ENCODE measurements at places on chromosomes 12 and 14.

- no peak overlapping the region for H3K27ac ChIP-seq
- DNase-seq = no peak
- no peak overlapping the region for H3K4me3 ChIP-seq
Observed at GRCh38 chr12:86826051-86826450, 569.9 kb upstream of the MGAT4C start.

GRCh38 chr14:99321955-99322730 is 50.1 kb upstream of the BCL11B start:
- H3K36me3 ChIP-seq = no peaks in the 10 kb centered on the region
- H3K4me3 ChIP-seq = no peak overlapping the region
- no peak for DNase-seq
- H3K27ac ChIP-seq = no peak overlapping the region
- H3K4me1 ChIP-seq = no peaks in the 10 kb centered on the region

- DNase-seq = no peak
- H3K36me3 ChIP-seq = no peaks in the 10 kb centered on the region
- no peak overlapping the region for H3K4me3 ChIP-seq
- no peak overlapping the region for H3K27ac ChIP-seq
Observed at GRCh38 chr12:52721838-52722470, 18.6 kb upstream of the KRT77 start.

DNA sequence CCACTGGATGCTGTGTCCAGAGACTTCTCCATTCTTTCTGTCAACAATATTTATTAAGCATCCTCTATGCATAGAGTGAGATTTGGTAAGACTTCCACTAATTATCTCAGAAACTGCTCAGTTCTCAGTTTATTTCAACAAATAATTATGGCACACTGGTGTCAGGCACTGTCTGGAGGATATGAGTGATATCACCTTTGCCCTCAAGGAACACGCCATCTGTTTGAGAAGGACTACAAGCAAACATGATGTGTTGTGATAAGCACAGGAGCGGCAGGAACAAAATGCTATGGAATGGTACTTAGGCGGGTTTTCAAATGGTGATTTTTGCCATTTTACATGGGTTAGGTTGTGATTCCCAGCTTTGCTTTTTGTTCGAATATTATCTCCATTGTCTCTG is 229.2 kb downstream of the DPF3 start:
- H3K4me3 ChIP-seq = no peak overlapping the region
- H3K4me1 ChIP-seq = no peaks in the 10 kb centered on the region
- no peaks in the 10 kb centered on the region for H3K27me3 ChIP-seq

DNA sequence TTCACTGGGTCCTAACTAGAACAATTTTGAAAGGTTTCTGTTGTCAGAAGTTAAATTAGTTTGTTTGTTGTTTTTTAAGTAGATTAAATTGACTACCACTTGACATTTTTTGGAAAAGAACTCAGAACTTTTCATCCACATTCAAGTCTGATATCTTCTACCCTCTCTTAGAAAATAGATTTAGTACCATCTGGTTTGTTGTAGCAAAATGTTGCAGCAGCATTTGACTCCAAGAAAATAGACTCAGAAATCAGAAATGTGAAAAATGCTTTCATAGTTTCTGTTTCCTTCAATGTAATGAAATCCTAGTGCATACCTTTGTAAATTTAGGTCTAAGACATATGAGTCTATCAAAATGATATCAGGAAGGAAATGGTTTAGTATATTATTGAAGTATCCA is 256.3 kb upstream of the CLEC14A start:
- H3K4me1 ChIP-seq = peaks cover 2% of the 10 kb centered on the region
- no peak overlapping the region for H3K27ac ChIP-seq
- no peak overlapping the region for H3K4me3 ChIP-seq
- H3K36me3 ChIP-seq = no peaks in the 10 kb centered on the region
- DNase-seq = no peak

GRCh38 chr12:57496822-57497221 is 9.0 kb downstream of the MARS1 start:
- H3K36me3 ChIP-seq = no peaks in the 10 kb centered on the region
- no peak overlapping the region for H3K4me3 ChIP-seq
- H3K4me1 ChIP-seq = no peaks in the 10 kb centered on the region
- H3K27me3 ChIP-seq = no peaks in the 10 kb centered on the region
- no peak overlapping the region for H3K27ac ChIP-seq

DNA sequence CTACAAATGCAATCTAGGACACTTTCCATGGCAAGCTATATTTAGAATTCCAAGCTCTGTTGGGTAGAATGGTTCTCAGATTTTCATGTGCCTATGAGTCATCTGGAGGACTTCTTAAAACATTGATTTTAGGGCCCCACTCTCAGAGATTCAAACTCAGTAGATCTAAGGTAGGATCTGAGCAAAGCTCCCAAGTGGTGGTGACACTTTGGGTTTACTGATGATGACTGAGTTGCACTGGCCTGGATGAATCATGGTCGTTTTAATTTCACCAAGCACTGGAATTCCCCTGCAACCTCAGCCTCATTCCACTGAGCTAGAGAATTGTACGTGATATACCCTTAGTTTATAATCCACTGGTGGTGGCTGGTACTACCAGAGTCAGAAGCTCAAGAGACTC is 86.5 kb downstream of the PPM1H start:
- no peak for DNase-seq
- H3K4me1 ChIP-seq = no peaks in the 10 kb centered on the region
- H3K27ac ChIP-seq = no peak overlapping the region

- no peaks in the 10 kb centered on the region for H3K4me1 ChIP-seq
- H3K4me3 ChIP-seq = no peak overlapping the region
- no peaks in the 10 kb centered on the region for H3K27me3 ChIP-seq
- DNase-seq = no peak
- H3K27ac ChIP-seq = no peak overlapping the region
- H3K36me3 ChIP-seq = no peaks in the 10 kb centered on the region
Observed at GRCh38 chr12:65306366-65307168, 28.1 kb downstream of the MSRB3 start.

- no peaks in the 10 kb centered on the region for H3K36me3 ChIP-seq
- DNase-seq = peak; percentile 54
- no peak overlapping the region for H3K4me3 ChIP-seq
- no peak overlapping the region for H3K27ac ChIP-seq
- no peaks in the 10 kb centered on the region for H3K27me3 ChIP-seq
Observed at GRCh38 chr12:53190108-53190729, 9.5 kb upstream of the CSAD start.

- H3K27ac ChIP-seq = no peak overlapping the region
- H3K27me3 ChIP-seq = no peaks in the 10 kb centered on the region
- H3K4me1 ChIP-seq = no peaks in the 10 kb centered on the region
- no peak for DNase-seq
- H3K4me3 ChIP-seq = no peak overlapping the region
- H3K36me3 ChIP-seq = no peaks in the 10 kb centered on the region
Observed at GRCh38 chr12:40947797-40948196, 240.3 kb upstream of the PDZRN4 start.

DNA sequence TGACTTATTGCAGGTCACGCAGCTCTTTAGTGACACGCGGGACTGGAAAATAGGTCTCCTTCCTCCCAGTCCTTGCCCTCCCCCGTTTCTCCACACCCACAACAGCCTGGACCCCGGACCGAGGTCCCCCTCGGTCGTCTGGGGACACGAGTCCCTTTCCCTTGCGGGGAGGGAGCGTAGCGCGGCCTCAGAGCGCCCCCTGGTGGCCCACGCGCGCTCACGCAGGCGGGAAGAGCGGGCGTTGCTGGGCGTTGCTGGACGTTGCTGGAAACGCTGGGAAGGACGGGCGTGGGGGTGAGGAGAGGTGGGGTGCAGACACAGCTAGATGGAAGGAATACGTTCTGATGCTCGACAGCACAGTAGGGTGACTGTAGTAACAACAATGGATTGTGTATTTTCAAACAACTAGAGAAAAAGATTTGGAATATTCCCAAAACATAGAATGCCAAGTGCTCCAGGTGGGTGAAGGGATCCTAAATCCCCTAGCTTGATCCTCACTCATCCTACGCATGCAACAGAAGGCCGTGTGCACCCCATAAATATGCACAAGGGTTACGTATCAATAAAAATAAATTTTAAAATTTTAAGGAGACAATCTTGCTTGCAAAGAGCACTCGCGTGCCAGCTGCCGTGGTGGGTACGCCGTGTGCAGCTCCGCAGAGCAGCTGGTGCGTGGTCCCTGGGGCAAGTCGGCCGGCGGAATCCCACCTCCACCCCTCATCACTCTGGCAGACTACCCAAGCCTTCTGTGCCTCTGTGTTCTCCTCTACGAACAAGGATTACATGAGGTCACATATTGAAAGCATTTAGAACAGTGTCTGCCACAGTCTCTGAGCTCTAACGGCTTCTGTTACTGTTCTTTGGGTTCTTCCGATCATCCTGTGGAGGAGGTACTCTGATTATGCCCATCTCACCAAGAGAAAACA is 87.4 kb downstream of the B4GALNT3 start:
- peaks cover 6% of the 10 kb centered on the region for H3K4me1 ChIP-seq
- DNase-seq = peak; percentile 73
- H3K36me3 ChIP-seq = no peaks in the 10 kb centered on the region

DNA sequence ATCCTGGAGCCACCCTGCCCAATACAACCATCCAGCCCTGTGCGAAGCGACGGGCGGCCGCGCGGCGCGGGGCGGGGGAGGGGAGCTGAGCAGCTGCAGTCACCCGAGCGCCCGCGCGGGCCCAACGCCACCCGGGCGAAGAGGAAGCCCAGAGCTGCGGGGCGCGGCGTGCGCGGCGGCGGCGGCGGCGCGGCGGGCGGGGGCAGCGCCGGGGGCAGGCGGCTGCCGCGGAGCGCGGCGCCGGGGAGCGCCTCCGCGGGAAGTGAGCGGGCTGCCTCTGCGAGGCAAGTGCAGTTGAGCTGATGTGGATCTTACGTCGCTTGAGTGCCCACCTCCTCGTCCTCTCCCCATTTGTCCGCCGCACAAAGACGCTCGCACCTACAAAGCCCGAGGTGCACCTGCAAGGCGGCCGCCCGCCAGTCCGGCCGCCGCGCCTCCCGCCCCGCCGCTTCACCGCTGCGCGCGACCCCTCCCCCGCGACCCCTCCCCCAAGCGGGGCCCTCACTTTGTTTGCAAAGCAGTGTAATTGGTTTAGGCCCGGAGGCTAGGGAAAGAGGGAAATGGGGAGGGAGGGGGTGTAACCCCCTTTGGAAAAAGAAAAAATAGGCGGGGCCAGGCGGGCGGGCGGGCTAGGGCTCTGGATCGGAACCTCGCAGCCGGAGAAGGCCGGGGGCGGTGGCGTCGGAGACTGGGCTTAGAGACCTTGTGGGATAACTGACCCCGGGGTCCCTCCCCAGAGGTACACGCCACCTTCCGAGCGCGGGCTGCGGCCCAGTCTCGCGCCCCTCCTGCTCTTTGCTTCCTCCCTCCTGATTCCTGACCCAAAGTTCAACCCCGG is at the start of the genes FOXA1 and TTC6:
Gene FOXA1, minus strand, starts transcription at position 279 of the 838 bp plus-strand sequence. Its CDS starts 277 bp downstream, at position 2.
Gene TTC6, plus strand, starts transcription at position 659 of the 838 bp plus-strand sequence. CDS start 26,436 bp downstream, outside the sequence.
- H3K36me3 ChIP-seq = no peaks in the 10 kb centered on the region
- peaks cover 9% of the 10 kb centered on the region for H3K4me1 ChIP-seq
- peak within 1 kb of the TSS; percentile 32 for H3K4me3 ChIP-seq
- H3K27ac ChIP-seq = no peak within 1 kb of the TSS
- DNase-seq = no peak

- H3K36me3 ChIP-seq = no peaks in the 10 kb centered on the region
- DNase-seq = peak; percentile 29
Observed at GRCh38 chr12:3885277-3886094, 12.3 kb upstream of the PARP11 start.

GRCh38 chr12:93977081-93977480 is 171.3 kb upstream of the PLXNC1 start:
- no peaks in the 10 kb centered on the region for H3K27me3 ChIP-seq
- no peak overlapping the region for H3K27ac ChIP-seq
- H3K4me3 ChIP-seq = no peak overlapping the region
- no peak for DNase-seq
- no peaks in the 10 kb centered on the region for H3K36me3 ChIP-seq
